ENCODE measurements at places on chromosomes 6 and 20.

DNA sequence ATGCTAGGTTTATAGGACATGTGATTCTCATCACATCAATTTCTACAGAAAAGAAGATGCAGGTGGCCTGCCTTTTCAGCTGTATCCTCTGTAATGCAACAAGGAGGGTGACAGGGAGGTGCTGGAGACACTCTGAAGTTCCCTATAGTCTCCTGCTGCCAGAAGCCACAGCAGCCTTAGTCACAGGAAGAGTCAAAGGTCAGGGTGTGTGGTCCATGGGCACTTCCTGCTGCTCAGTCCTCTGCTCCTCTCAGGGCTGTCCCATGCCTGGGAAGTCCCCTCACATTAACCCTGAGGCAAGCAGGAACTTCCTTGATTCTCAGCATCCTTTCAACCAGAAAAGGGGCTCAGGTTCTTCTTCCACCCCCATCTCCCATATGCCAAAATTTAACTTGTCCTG lies 144.8 kb upstream of the FOXA2 start:
- no peak for DNase-seq

GRCh38 chr6:18742406-18742805 lies 355.3 kb downstream of the RNF144B start:
- DNase-seq: no peak

- DNase-seq: no peak
These were observed 16.1 kb upstream of the PPP1R14C start for GRCh38 chr6:150126641-150127291.

DNA sequence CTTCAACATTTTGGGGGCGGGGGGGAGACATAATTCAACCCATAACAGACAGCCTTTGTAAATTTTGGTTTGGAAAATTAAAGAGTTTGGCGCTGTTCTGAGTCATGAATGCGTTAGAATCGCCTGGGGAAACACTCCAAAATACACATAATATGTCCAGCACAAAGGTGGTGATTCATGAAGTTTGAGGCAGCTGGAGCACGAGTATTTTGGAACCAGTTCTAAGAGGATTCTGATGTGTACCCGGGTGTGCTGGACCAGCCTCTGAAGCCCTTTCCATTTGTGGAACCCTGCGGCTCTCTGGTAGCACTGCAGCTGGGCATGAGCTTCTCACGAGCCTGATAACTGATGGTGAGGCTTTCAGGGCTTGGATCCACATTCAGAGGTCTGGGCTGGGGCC lies 4.7 kb downstream of the GMPR start:
- DNase-seq: no peak

DNA sequence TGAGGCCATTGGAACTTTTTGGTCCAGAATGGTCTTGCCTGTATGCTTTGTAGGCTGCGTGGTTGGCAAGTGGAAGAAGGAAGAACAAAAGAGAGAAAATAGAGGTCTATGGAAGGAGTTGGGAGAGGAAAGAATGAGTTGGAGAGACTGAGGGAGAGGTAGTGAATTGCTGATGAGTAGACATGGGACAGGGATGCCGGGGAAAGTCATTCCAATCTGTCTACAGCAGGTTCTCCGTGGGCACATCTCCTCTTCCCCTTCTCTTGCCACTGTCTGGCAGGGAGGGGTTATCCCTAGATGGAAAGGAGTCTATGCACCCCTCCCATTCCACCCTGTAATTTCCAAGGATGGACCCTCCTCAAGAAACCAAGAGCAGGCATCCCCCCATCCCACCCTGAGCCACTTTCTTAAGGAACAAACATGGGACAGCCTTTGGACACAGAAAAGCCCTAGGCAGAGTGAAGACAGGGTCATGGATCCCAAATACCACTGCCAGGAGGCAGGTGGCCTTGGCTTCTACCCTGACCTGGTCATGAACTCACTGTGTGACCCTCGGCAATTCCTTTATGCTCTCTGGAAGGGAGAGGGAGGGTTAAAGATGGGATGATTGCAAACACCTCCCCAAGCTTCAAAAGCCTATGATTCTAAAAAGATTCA lies 196.9 kb downstream of the LRFN2 start:
- DNase-seq: no peak

GRCh38 chr6:66054967-66055366 lies 347.9 kb upstream of the EYS start:
- DNase-seq: no peak

Data from stimulated activated CD8-positive, alpha-beta memory T cell treated with anti-CD3 and anti-CD28 coated beads, Interleukin-15, amount 100 ng/mL, for 24 hours (primary cell).